ENCODE measurements at places on chromosomes 11 and 22.
A peak's percentile ranks its signal among the peaks of the same experiment; 100 is the strongest.

GRCh38 chr11:111384494-111384893, 5.4 kb upstream of the POU2AF1 start:
- no peak for DNase-seq

DNA sequence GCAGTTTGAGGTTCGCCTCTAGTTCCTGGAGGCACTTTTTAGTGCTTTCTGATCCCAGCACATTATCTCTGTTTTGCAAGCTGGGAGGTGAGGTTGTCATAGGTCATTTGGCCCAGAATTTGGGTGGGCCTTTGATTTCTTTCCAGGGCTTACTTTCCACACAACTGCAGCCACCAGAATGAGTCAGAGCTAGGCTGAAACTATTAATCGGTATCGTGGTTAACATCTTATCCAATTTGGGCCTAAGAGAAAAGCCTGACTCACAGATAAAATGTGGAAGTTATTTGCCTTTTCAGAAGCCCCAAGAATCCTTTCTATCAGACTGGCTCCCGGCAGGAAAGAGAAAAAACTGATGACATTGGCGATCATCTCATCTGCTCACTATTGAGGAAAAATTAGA, 166.4 kb downstream of the KIRREL3 start:
- DNase-seq: peak; percentile 76

GRCh38 chr22:28791841-28792490, 8.4 kb downstream of the XBP1 start:
- no peak for DNase-seq

DNA sequence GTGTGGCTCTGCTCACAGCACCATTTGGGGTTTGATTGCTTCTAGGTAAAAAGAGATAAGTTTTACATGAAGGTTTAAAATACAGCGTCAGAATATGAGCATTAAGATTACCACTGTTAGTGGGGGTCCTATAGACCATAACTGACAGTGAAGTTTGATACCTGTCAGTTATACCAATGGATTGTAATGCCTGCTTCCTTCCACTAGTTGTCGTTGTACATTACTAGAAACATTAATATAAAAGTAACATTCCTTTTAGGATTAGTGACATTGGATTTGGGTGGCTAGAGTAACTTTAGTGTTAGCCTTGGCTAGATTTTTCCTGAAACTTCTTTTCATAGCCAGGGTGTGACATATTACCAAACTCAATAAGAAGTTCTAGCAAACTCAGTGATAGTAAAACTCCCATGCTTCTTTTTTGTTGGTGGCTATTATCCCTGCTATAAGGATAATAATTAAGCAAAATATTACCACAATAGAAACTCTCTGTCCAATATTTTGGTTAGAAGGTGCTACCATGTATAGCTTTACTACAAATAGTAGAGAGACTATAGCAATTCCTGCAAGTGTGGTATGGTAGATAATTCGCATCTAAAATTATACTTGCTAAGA, 57.1 kb downstream of the FAM181B start:
- DNase-seq: no peak

GRCh38 chr22:41447435-41448188, 1.0 kb upstream of the TOB2 start:
- no peak for DNase-seq

- DNase-seq: no peak
Observed at GRCh38 chr11:18063125-18063524, 17.1 kb upstream of the TPH1 start.

DNA sequence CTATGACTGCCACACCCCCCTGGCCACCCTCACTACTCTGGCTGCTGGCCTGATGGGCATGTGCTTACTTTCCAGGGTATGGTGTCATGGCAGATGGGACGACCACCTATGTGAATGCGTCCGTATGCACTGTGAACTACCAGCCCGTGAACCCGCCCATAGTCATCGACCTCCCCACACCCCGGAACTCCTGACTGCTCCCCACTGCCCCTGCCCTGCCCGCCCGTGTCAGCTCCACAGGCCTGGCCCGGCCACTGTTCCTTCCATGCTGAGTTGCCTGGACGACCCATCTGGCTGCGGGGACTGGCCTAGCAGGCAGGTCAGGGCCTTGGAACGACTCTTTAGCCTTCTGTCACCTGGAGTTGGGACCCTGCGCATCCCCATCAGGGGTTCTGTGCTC, 93.6 kb downstream of the MPPED1 start:
- no peak for DNase-seq

GRCh38 chr22:19103880-19104821, 18.1 kb downstream of the DGCR2 start:
- peak; percentile 44 for DNase-seq

DNA sequence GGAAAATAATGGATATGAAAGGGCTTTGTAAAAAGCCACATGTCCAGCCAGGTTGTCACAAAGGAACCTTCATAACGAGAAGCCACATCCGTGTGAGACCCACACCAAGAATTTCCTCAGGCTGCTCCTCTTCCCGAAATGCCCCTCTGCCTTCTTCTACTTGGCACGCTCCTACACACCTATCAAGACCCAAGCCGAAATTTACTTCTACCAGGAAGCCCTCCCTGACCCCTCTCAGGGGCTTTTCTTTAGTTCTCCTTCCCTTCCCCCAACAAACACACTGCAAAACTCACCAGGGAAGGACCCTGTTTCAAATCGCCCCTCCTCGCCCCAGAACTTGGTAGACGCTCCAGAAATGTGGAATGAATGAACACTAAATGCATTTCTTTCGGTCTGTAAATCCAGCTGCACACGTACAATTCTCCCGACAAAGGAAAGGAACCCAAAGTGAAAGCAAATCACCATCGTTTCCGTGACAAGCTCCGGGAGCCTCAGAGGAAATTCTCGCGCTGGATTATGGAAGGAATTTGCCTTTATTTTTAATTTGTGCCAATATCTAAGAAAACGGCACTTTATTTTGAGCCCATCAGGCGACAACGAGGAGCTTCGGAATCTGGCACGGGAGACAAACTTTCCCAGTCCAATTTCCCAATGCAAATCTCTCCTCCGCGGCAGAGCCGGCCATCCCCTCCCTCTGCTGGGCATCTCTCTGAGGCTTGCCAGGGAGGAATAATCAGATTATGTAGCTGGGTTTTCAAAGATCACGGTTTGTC, 13.2 kb upstream of the SHISAL1 start:
- DNase-seq: no peak

DNA sequence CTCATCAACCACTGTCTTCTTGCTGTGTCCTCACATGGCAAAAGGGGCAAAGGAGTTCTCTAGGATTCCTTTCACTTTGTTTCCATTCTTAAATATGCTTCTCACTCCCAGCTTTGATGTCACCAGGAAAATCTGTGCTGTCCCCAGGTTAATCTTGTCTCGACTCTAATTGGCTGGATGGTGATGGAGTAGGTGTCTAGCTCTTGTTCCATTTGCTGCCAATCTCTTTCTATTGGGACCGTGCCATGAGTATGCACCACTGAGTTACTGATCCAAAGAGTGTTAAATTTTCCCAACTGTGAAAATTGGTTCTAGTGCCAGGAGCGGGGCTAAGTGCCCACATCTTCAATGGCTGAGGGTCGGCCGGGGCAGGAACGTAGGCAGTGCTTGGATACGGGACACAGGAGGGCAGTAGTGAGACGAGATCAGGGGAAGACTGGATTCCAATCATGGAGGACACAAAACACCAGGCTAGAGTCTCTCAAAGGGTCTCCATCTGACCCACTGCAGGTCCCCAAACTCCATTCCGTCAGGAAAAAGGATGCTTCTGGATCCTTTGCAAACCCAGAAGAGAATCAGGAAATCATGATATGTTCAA, 47.7 kb upstream of the CSNK2A3 start:
- DNase-seq: no peak

DNA sequence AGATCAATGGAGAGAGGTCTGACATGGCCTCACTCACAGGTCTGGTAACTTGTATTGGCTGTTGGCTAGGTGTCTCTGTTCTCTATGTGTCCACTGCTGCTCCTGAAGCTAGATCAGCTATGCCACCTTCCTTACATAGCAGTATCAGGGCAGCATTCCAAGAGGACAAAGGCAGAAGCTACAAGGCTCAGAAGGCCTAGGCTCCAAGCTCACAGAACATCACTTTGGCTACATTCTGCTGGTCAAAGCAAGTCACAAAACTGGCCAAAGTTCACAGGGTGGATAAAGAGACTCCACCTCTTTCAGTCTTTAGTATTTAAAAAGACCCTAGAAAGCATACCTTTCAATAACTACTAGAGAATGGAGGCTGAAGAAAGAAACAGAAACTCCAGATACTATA, 4.1 kb downstream of the SLC5A12 start:
- DNase-seq: no peak

DNA sequence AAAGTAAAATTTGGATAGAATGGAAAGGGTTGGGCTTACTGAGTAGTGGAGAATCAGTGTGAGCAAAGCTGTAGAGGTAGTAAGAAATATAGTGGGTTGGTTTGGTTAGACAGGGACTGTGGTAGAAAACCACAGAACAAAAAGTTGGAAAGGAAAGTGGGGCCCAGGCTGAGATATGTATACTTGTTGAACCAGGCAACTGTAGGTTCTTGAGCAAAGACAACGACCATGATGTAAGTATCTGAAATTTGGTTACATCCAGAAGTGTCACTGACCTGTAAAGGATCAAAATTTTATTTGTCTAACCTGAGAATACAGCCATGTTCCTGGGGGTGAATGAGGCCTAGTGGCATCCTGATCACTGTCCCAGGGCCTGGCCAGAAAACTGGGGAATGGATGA, 114.1 kb downstream of the STIM1 start:
- DNase-seq: no peak

Data from AG09319 (cell line).